NCI-H2107 (cell line): ENCODE measurements at places on chromosomes 2 and 18.

DNA sequence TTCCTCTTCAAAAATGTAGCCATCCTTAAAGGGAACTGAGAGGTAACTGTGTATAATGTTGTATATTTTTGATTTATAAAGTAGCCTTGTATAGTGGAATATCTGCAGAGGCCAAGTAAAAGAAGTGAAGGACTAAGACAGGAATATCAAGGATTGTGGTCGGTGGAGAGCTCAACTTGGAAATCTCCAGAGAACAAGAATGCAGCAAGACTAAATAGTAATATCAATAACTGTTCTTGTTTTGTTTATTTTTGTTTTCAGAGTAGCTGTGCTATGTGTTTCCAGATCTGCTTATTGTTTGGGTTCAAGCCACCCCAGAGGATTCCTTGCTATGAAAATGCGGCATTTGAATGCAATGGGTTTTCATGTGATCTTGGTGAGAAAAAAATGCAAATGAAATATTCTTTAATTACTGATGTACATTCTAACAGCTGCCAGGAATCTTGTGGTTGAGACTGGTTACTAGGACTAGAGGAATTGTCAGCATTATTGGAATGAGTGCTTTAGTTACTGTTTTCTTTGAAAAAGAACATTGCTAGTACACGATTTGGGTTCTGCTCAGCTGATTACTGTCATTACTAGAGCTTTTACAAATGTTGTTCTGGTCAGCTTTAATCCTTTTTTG is 25.0 kb downstream of the FASTKD2 start:
- DNase-seq = no peak

- DNase-seq = no peak
Measured at GRCh38 chr2:101792208-101792607, 94.7 kb downstream of the MAP4K4 start.

DNA sequence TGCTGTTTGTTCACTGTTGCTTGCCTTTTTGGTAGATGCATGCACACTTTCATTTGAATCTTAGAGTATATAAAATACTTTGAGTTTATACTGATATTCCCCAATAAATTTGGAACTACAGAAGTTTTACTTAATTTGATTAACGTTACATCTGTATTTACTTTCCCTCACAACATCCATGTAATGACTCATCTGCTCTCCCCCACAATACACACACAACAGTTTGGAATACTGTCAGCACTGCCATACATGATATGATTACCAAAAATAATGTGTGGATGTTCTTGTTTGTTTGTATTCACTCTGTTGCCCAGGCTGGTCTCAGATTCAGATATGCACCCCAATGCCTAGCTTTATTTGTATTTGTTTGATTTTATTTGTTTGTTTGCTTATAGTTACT is 144.2 kb downstream of the WDR7 start:
- DNase-seq = no peak

GRCh38 chr2:63056107-63057050 is 5.7 kb downstream of the OTX1 start:
- DNase-seq = no peak

- no peak for DNase-seq
Measured at GRCh38 chr2:86617738-86618137, 5.9 kb downstream of the RNF103 start.

DNA sequence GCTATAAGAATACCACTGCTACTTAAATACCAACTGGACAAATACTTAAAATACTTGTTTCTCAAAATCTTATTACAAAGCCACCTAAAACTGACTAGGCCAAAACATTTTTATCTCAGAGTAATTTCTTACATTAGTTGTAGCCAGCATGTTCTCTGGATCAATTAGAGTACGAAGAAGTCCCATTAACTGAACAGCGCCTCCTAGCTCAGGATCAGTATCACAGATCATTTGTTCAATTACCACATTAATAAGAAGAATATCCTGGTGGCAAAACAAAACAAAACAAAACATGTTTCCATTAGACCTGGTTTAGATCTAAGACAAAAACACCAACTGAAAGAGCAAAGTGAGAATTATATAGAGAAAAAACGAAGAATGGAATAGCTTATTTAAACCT is 36.0 kb downstream of the PPP4R3B start:
- DNase-seq = no peak

GRCh38 chr2:143344780-143345179 is 215.6 kb downstream of the ARHGAP15 start:
- DNase-seq = no peak

DNA sequence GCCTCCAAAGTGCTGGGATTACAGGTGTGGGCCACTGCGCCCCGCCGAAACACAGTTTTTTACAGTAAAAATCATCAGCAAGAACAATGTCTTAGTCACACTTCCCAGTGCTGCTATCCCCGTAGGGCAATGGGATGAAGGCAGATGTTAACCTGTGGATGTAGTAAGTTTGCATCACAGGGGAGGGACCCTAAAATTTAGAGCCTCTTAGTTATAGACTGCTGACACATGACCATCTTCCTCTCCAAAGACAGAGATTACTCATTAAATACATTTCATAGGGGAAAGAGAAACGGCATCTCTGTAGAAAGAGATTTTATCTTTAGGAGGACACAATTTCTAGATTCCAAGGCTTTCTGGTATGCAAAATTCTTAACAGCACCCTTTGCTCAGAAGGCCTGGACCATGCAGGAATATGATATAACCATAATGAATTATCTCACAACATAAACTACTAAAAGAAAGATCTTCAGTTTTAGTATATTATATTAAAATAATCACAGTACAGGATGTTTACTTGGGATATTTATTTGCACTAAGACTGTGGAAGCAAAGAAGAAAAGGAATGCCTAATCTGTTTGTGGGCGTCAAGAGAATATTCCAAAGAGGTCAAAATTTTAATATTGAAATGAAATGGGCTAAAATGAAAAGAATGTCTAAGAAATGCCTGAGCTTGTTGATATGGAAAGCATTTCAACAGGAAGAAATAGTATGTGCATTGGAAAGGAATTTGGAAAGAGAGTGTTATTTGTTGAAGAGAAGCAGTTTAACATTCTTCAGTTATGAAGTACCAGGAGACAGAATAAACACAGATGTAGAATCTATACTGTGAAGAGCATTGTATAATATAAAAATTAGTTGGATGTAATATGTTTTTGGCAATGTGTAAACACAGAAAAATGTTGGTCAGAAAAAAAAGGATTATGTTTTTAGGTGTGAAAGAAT is 1228.3 kb upstream of the CHAC2 start:
- DNase-seq = no peak
